ENCODE measurements at places on chromosomes 7 and 10. TPM values are rescaled to one million over a fixed set of nuclear protein-coding genes. Genes with fewer than 3 reads are reported as not detected.
A peak's percentile ranks its signal among the peaks of the same experiment; 100 is the strongest.

DNA sequence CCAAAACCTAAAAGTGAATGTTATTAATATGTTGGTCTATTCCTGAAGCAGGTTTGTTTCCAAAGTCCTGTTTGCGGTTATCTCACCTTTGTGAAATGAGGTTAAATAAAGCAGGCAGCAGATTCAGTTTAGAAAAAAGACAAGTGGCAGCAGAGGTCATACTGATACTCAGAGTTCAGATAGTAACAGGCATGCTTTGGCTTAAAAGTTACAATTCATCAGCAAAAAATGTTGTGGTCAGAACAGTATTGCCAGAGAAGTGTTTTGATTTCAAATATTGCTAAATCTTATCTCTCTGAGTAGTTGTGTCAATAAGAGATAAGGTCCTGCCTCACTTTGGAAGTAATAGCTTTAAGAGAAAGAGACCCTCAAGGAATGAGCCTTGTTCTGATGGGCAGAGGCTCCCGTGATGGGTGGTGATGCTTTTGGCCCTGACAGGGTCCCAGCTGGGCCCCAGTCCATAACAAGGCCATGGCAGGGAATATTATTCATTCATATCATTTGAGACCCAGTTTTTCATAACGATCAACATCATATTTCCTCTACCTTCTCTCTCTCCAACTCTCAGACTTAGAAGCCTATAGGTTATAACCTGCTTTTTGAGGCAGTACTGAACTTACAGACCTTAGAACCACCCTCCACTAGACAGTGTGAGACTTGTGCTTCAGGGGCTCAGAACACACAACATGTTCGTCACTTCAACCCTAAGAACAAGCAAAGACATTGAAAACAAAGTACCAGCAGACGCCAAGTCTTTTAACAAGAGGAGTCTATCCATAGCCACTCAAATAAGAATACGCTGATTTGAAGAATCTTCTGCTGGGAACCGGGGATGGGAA lies 58.5 kb upstream of the AHR start:
- no peak for DNase-seq
- H3K27me3 ChIP-seq = no peaks in the 10 kb centered on the region
- no peak overlapping the region for H3K27ac ChIP-seq
- H3K4me1 ChIP-seq = peaks cover 8% of the 10 kb centered on the region
- H3K36me3 ChIP-seq = no peaks in the 10 kb centered on the region

- no peak for DNase-seq
- H3K36me3 ChIP-seq = no peaks in the 10 kb centered on the region
- no peaks in the 10 kb centered on the region for H3K4me1 ChIP-seq
- no peak overlapping the region for H3K4me3 ChIP-seq
- no peak overlapping the region for H3K27ac ChIP-seq
These were observed 163.6 kb downstream of the KCND2 start for GRCh38 chr7:120436487-120437060.

GRCh38 chr7:99393355-99394187 lies 14.8 kb downstream of the PDAP1 start:
- peak overlapping the region; percentile 63 for H3K27ac ChIP-seq
- peaks cover 23% of the 10 kb centered on the region for H3K4me1 ChIP-seq
- peaks cover 84% of the 10 kb centered on the region for H3K36me3 ChIP-seq

GRCh38 chr10:58026036-58026435 lies 241.7 kb downstream of the IPMK start:
- DNase-seq = no peak
- no peaks in the 10 kb centered on the region for H3K27me3 ChIP-seq
- H3K27ac ChIP-seq = no peak overlapping the region
- no peaks in the 10 kb centered on the region for H3K4me1 ChIP-seq

GRCh38 chr10:68334672-68335467 lies 2.1 kb upstream of the PBLD start:
- H3K36me3 ChIP-seq = peaks cover 17% of the 10 kb centered on the region
- H3K27ac ChIP-seq = no peak overlapping the region
- H3K4me3 ChIP-seq = peak overlapping the region; percentile 88
- peaks cover 48% of the 10 kb centered on the region for H3K4me1 ChIP-seq
- no peaks in the 10 kb centered on the region for H3K27me3 ChIP-seq

DNA sequence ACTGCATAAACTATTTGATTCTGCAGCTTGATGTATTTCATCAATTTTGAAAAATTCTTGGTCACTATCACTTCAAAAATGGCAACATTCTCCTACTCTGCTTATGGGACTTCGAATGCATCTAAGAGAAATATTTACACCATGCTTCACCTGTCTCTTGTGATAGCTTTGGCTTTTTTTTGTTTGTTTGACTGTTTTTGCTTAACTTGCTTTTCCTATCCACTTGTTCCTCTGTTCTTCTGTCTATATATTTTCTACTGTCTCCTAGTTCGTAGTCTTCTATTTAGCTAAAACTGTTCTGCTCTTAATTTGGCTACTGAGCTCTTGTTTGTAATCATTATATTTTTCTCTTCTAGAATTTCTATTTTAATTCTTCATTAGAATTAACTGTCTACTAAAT lies 94.4 kb downstream of the INHBA start:
- H3K27me3 ChIP-seq = no peaks in the 10 kb centered on the region
- no peak for DNase-seq
- H3K27ac ChIP-seq = no peak overlapping the region
- H3K4me1 ChIP-seq = no peaks in the 10 kb centered on the region
- H3K36me3 ChIP-seq = no peaks in the 10 kb centered on the region
- no peak overlapping the region for H3K4me3 ChIP-seq

GRCh38 chr7:27079234-27079975 lies 16.4 kb downstream of the HOXA1 start:
- no peak for DNase-seq
- no peaks in the 10 kb centered on the region for H3K4me1 ChIP-seq
- H3K36me3 ChIP-seq = no peaks in the 10 kb centered on the region
- H3K27ac ChIP-seq = no peak overlapping the region
- H3K27me3 ChIP-seq = peaks cover 51% of the 10 kb centered on the region

Gene COL26A1
- total RNA-seq = not detected

Gene ERVW-1
- total RNA-seq = not detected

Gene POMZP3
- 6.5 TPM for total RNA-seq

Gene NAT16
- not detected for total RNA-seq

All from heart right ventricle (tissue), 16 donors.